IMR-90 (cell line): ENCODE measurements at places on chromosomes 16 and 17. TPM values are rescaled to one million over a fixed set of nuclear protein-coding genes. Genes with fewer than 3 reads are reported as not detected.

The ITGAL gene
- polyA plus RNA-seq, result not detected in 2 replicates

The CTRB1 gene
- polyA plus RNA-seq, result not detected in 2 replicates

The CHST4 gene
- 0.04 TPM in 1 of 2 replicates, not detected in the other for polyA plus RNA-seq

The C1QTNF8 gene
- polyA plus RNA-seq, result not detected in 2 replicates
